ENCODE measurements at places on chromosomes 2 and 18.

- DNase-seq: no peak
These were observed 414.4 kb upstream of the ETAA1 start for GRCh38 chr2:66982766-66983165.

DNA sequence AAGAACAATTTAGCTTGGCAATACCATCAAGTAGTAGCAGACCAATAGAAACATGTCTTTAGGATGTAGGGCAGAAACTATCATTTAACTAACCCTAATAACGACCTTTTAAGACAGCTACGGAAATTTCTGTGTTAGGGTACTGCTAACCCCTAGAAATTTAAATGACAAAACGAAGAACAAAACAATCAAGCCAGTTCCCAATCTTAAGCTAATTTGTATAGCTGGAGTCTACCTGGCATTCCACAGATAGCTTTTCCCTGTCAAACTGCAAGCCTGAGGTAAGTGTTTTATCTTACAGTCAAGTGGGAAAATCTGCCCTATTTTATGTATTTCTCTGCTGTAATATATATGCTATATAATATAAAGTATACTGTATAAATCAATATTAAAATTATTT, 37.6 kb upstream of the CDKL4 start:
- DNase-seq: no peak

GRCh38 chr18:51582551-51582950, 385.1 kb upstream of the MEX3C start:
- no peak for DNase-seq

- no peak for DNase-seq
These were observed 213.8 kb downstream of the AFF3 start for GRCh38 chr2:99928470-99929053.

DNA sequence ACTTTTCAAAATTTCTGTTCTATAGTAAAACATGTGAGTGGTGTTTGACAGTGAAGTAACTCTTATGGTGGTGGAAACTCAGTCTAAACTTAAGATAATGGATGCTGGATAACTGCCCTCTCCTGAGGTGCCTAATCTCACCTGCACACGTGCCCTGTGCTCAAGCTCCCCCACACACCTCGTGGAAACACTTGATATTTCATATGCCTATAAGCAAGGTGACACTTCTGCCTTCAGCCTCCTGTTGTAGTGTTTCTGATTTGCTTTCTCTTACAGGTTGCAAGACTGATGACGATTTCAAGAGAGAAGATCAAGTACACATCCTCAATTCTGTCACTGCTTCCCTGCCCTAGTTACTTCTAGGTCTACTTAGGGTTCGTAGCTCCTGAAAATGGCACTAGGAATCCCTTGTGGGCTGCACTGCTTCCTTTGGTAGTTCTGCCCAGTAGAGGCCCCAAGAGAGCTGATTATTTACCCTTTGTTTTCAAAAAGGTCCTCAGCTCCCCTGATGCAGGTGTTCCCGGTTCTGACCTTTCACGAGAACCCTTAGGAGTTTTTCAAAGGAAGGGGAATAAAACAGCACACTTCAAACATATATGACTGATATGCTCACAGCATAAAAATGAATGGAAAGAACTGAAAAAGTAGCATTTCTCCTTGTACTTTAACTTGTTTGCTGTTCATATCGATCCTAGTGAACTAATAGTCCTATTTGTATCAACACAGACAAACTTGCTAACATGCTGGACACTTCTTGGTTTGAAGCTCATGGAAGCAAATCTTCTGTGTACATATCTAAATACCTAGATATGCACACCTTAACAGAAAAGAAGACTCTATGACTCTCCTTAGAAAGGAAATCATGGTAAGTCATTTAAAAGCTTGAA, 6.7 kb downstream of the CAVIN2 start:
- DNase-seq: no peak

- no peak for DNase-seq
These were observed 288.5 kb upstream of the SLC39A10 start for GRCh38 chr2:195368249-195369217.

DNA sequence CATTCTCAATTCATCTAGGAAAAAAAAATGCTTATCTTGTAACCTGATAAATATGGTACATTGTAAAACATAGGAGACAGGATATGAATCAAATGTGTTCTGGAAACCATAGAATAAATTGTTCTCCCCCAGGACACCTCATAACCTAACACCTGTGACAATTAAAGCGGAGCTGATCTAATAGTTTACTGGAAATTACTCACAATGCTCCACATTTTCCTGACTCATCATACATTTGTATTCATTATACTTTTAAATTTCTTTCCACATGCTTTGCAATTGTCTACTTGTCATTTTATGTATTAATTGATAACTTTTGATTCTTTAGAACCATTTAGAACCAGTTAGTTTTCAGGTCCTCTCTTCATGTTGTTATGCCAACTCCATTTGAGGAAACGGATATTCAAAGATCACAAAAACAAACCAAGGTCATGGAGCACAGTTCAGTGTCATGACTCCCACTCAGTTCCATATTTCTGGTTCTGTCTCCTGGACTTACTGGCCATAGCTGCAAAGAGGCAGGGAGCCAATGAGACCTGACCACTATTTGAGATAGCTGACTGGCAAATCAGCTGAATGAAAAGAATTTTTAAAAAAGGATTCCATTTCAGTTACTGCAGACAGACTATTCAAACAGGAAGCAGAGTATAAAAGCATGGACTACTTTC, 128.5 kb downstream of the CALCRL start:
- no peak for DNase-seq

DNA sequence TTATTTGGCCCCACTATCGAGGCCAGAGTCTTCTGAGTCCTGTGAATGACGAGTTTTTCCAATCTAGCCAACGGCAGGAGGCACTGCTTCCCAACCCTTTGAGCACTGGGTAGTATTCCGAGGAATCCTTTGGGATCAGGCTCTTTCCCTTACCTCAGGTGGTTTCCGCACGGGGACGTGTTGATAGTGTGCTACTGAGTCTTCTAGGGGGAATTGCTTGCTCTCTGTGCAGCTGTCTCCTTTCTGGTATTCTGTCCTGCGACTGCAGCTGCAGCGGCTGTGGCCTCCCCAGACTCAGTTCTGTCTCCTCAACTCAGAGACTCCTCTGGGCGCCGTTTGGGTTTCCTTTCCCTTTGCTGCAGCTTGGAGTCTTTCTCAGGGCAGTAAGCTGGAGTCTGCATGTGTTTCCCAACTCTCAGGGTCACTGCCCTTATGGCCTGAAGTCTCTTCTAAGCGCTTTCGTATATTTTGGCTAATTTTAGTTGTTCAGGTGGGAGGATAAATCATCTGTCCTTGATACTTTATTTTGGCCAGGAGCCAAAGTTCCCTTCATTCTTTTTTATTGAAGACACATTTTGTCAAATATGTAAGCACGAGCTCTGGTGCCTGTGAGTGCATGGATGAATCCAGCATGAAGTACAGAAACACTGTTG, 118.4 kb downstream of the MAP4K4 start:
- no peak for DNase-seq

DNA sequence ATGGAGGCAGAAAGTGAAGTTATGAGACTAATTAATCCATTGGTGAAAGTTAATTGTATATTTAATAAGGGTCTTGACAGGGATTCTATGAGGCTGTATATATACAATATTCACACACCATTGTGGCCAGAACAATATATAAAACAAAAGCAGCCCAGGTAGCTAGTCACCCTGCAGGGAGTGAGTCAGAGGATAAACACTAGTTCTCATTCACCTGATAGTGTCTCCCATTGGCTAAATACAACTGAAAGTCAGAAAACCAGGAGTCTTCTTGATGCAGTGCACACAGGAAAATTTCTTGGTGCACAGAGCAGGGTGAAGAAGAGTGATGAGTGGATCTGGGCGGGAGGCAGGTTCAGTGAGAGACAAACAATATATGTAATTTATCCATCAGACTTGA, 465.2 kb downstream of the ERBB4 start:
- DNase-seq: no peak

DNA sequence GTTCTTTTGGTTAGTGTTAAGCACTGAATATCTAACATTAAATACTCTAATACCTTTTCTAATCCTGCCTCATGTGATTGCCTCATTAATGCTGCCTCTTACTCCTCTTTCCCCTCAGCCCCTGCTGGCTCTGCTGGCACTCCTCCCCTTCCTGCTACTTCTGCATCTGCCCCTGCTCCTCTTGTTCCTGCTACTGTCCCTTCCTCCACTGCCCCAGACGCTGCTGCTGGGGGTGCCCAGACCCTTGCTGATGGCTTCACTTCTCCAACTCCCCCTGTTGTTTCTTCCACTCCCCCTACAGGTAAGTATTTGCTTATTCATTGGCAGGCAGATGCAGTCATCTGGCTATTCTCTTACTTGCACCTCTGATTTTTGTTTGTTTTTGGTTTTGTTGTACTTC, 68.5 kb downstream of the ABI2 start:
- no peak for DNase-seq

DNA sequence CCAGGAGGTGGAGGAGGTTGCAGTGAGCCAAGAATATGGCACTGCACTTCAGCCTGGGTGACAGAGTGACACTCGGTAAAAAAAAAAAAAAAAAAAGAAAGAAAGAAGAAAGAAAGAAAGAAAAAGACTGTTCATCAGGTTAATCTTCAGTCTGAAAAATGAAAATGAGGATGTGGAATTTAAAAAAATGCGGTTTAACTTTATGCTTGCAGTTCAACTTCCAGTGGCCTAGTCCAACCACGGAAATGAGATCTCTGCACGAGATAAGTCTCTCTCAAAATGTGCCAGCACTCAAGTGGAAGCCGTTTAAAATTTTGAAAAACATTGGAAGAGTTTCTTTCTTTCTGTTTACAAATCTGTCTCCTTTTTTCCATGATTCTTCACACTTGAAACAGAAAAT, 112.1 kb downstream of the DOCK10 start:
- no peak for DNase-seq

DNA sequence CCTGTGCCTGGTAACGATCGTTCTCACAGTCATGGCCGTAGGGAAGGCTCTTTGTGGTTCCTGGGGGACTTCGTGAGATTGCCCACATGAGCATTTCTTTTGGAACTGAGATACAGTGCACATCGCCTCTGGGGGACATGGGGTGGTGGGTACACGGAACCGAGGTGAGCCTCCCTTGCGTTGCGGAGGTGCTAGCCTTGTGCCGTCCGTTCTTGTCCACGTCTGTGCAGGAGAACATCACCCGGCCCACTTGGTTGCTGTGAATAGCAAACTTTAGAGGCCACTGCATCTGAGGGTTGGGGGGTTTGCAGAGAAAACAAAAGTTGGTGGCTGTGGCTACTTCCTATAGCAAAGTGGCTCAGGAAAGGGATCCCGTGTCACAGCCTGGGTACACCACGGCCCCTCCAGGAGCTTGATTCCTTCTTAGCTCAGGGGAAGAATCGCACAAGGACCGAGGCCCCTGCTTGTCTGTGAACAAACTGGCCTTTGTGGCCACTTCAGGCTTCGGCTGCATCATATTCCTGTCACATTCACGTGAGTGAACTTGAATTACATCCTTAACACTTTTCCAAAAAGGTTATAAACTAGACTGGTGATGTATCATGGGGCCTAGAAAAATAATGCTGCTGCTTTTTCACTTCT, 72.6 kb downstream of the LRRFIP1 start:
- no peak for DNase-seq

- DNase-seq: no peak
These were observed 185.6 kb upstream of the COL3A1 start for GRCh38 chr2:188788621-188789020.

DNA sequence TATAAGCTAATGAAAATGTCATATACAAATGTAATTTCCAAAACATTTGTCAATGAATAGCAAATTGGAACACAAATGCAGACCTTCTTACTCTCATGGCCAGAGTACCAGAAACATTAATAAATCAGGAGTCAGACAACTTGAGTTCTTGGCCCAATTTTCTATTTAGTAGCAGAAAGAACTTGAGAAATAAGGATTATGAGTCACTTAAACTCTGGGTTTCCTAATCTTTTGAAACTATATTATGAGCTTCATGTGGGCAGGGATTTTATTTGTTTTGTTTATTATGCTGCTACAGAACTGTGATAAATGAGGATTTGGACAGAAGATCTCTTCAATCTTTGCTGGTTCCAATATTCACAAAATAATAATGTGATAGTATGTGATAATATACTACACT, 686.7 kb downstream of the NR4A2 start:
- DNase-seq: no peak
